ENCODE measurements at places on chromosomes 4 and X. TPM values are rescaled to one million over a fixed set of nuclear protein-coding genes. Genes with fewer than 3 reads are reported as not detected.

DNA sequence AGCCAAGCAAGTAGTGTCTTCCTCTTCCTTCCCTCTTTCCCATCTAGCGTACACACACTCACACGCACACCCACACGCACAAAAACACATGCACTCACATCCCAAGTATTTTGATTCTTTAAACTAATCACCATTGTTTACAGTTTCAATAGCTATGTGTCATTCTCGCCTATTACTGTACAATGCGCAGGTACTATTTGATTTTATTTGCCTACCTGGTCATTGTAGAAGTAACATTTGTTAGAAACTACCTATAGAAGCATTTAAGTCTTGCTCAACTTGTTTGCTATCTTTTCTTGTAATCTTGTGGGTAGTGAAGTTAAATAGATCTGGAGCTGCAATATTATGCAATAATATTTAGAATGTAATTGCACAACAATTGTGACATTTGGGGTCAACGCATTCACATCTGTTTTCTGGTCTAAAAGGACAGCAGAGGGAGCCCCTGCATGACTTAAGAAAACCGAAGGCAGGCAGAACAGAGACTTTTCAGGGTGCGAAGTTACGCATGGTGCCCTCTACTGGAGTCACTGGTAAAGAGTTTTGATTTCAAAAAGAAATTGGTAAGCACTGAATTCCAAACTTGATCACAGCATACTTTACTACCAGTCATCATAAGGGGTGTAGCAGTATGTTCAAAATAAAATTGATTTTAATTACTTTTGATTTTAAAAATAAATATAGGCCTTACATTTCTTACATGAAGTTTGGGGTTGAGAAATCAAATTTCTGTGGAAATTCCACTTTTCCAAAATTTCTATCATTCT, 503.3 kb upstream of the FAM241A start:
- H3K4me1 ChIP-seq: no peaks in the 10 kb centered on the region
- peak; percentile 82 for DNase-seq
- no peaks in the 10 kb centered on the region for H3K27me3 ChIP-seq
- H3K36me3 ChIP-seq: no peaks in the 10 kb centered on the region

DNA sequence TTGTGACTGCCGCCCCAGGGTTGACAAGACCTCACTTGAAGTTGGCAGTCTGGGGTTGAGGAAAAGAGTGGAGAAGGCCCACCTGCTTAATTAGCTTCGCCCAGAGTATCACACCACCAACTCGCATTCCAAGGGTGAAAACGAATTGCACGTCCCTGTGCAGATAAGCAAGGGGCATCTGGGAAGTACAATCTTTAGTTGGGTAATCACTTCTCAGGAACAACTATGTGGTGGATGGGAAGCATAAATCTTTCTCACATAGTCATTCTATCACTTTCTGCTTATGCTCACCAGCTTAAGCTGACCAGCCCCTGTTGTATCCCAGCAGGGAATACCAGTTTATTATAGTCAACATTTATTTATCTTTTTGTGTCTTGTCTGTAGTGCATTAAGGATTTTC, 14.3 kb downstream of the SPCS3 start:
- no peak overlapping the region for H3K4me3 ChIP-seq
- H3K27ac ChIP-seq: no peak overlapping the region
- no peak for DNase-seq
- H3K27me3 ChIP-seq: no peaks in the 10 kb centered on the region

GRCh38 chr4:84726356-84726755, 143.4 kb downstream of the CDS1 start:
- no peaks in the 10 kb centered on the region for H3K27me3 ChIP-seq
- no peak for DNase-seq
- no peaks in the 10 kb centered on the region for H3K4me1 ChIP-seq

- H3K27ac ChIP-seq: no peak overlapping the region
- DNase-seq: no peak
- no peak overlapping the region for H3K4me3 ChIP-seq
- no peaks in the 10 kb centered on the region for H3K4me1 ChIP-seq
- H3K27me3 ChIP-seq: no peaks in the 10 kb centered on the region
These were observed 24.6 kb downstream of the ADGRG4 start for GRCh38 chrX:136325377-136325776.

- no peak overlapping the region for H3K4me3 ChIP-seq
- H3K27ac ChIP-seq: no peak overlapping the region
- H3K36me3 ChIP-seq: no peaks in the 10 kb centered on the region
- peaks cover 20% of the 10 kb centered on the region for H3K4me1 ChIP-seq
- DNase-seq: no peak
These were observed 21.2 kb downstream of the FGFBP1 start for GRCh38 chr4:15917297-15917696.

DNA sequence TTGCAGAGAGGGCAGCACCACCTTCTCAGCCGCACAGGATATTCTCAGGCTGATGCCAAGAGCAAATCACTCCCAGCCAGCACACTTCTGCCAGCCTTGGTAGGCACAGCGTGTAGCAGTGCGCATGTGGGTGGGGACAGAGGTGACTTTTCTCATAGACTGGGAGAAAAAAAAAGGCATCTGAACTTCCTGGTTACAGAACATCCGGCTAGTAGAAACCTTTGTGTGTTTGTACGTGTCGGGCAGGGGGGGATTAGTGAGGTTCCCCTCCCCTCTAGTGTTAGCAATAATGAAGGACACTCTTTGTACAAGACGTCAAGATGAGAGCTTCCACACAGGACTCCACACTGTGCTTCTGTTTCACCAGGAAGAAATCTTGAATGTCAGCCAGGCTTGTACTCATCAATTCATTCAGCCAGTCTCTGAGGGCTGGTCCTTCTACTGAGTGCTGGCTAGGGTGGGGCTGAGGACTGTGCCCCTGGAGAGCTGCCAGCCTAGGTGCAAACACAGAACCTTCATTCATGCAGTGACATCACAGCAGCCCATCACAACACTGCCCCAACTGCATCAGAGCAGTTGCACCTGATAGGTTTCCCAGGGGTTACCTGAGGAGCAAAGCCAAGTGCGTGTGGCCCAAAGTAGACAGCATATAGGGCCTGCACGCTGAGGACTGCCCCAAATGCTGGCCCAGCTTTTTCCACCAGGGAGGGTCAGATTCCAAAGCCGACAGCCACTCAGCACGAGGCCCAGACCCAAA, 34.7 kb downstream of the SLC25A5 start:
- peaks cover 9% of the 10 kb centered on the region for H3K4me1 ChIP-seq
- H3K27ac ChIP-seq: peak overlapping the region; percentile 31
- no peaks in the 10 kb centered on the region for H3K27me3 ChIP-seq
- no peak overlapping the region for H3K4me3 ChIP-seq
- peak; percentile 24 for DNase-seq
- no peaks in the 10 kb centered on the region for H3K36me3 ChIP-seq

The PRSS12 gene
- 6.6 TPM for polyA plus RNA-seq

GRCh38 chr4:159075531-159075932, 27.3 kb upstream of the RAPGEF2 start:
- no peak overlapping the region for H3K4me3 ChIP-seq
- no peak overlapping the region for H3K27ac ChIP-seq
- no peaks in the 10 kb centered on the region for H3K4me1 ChIP-seq
- DNase-seq: no peak

DNA sequence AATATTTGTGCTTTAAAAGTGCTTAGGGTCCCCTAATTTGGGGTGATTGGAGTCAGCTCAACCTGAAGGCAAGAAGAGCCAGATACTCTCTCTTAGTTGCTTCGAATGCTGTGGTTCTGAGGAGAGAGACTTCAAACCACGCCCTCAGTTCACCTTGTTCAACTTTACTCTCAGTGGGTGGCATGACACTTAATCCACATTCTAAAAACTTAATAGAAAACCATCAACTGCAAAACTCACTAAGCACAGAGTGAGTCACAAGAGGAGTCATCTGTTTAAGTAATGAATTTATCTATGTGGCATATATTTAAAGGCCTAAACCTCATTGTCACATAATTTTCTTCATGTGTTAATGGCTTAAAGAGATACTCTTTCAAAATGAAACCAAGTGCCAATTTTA, 99.5 kb upstream of the SLC4A4 start:
- no peaks in the 10 kb centered on the region for H3K36me3 ChIP-seq
- no peak for DNase-seq
- no peaks in the 10 kb centered on the region for H3K4me1 ChIP-seq
- H3K4me3 ChIP-seq: no peak overlapping the region
- H3K27me3 ChIP-seq: no peaks in the 10 kb centered on the region

The JAKMIP1 gene
- polyA plus RNA-seq: not detected

DNA sequence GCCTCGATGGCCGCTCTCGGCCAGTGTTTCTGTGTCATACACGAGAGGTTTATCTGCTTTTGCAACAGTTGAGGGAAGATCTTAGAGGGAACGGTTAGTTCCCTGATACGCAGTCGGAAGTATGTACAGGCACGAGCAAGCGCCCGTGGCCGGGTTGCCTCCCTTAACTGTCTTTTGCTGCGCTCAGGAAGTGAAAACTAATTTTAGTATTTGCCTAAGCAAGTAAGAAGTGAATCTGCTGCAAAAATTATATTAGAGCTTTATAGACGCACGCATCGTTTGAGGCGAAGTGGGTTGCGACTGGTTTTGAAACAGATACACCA, 695 bp downstream of the MTM1 start:
- peak overlapping the region; percentile 91 for H3K27ac ChIP-seq
- no peaks in the 10 kb centered on the region for H3K27me3 ChIP-seq
- no peaks in the 10 kb centered on the region for H3K36me3 ChIP-seq

The UCP1 gene
- not detected for polyA plus RNA-seq

DNA sequence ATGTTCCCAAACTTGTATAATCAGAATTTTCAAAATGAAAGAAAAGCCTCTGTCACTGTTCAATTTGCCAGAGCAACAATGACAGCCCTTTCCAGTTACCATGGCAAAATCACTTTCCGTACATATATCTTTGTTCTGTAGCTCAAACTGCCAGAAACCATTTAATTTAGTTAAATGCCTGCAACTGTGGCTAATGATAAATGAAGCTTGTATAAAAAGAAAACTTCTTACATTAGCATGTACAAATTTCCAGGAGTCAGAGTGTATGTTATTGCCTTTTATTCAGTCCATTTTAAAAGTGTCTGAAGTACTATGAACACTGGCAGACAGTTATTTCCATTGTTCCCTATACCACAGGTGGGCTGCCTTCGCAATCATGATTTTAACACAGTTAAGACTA, 30.3 kb downstream of the ARAP2 start:
- H3K4me1 ChIP-seq: no peaks in the 10 kb centered on the region
- no peak for DNase-seq
- H3K36me3 ChIP-seq: no peaks in the 10 kb centered on the region
- H3K27ac ChIP-seq: no peak overlapping the region

- H3K4me1 ChIP-seq: no peaks in the 10 kb centered on the region
- no peak for DNase-seq
- no peaks in the 10 kb centered on the region for H3K27me3 ChIP-seq
- no peaks in the 10 kb centered on the region for H3K36me3 ChIP-seq
These were observed 300.5 kb downstream of the OPHN1 start for GRCh38 chrX:68132749-68133148.

The AFF2 gene
- not detected for polyA plus RNA-seq

DNA sequence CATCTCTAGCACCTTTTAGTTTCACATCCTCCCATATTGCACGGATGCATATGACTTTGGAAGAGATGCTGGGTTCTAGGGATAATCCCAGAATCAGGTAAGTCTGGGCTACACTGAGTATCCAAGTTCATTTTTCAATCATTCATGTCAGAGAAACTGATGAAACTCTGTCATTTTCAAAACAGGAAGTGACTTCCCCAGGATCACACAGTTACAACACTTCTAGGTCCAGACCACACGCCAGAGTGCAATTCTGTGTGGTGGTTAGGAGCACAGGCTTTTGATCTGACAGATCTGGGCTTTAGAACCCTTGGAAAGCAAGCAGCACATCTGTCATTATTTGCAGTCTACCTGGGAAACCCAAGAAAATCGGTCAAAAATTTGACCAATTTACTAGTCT, 52.1 kb upstream of the CDKN2AIP start:
- no peak overlapping the region for H3K4me3 ChIP-seq
- H3K27me3 ChIP-seq: no peaks in the 10 kb centered on the region
- no peaks in the 10 kb centered on the region for H3K36me3 ChIP-seq

GRCh38 chr4:109131559-109131958, 170.9 kb downstream of the COL25A1 start:
- H3K27ac ChIP-seq: no peak overlapping the region
- no peaks in the 10 kb centered on the region for H3K4me1 ChIP-seq
- no peaks in the 10 kb centered on the region for H3K27me3 ChIP-seq
- no peaks in the 10 kb centered on the region for H3K36me3 ChIP-seq
- H3K4me3 ChIP-seq: no peak overlapping the region
- DNase-seq: no peak

The SPRY1 gene
- polyA plus RNA-seq: 5.5 TPM

- H3K36me3 ChIP-seq: peaks cover 9% of the 10 kb centered on the region
- H3K27me3 ChIP-seq: no peaks in the 10 kb centered on the region
- DNase-seq: no peak
- H3K4me1 ChIP-seq: peaks cover 14% of the 10 kb centered on the region
- peak overlapping the region; percentile 3 for H3K27ac ChIP-seq
These were observed 2.6 kb downstream of the HCCS start for GRCh38 chrX:11113731-11114130.

The HERC6 gene
- 8.5 TPM for polyA plus RNA-seq

DNA sequence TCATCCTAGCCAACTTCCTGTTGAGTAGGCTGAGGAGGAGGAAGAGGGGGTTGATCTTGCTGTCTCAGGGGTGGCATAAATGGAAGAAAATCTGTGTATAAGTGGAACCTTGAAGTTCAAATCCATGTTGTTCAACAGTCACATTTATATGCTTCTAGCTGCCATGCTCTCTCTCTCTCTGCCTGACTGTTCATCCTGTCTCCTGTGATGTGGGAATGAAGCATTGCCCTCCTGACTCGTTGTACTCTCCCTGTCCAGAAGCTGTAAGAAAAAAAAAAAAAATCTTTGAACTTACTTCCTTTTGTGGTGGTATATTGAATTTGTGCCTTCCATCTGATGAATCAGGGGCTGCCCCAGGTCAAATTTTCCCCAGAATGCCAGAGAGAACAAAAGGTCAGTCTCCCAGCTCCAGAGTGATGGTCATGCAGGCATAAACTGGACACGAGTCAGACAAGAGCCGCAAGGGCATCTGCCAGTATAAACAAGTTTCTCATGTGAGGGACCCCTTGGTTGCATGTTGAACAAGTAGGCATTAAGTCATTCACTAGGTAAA, 257.0 kb downstream of the IDS start:
- DNase-seq: no peak
- no peak overlapping the region for H3K4me3 ChIP-seq
- H3K27ac ChIP-seq: no peak overlapping the region
- no peaks in the 10 kb centered on the region for H3K4me1 ChIP-seq
- no peaks in the 10 kb centered on the region for H3K27me3 ChIP-seq

DNA sequence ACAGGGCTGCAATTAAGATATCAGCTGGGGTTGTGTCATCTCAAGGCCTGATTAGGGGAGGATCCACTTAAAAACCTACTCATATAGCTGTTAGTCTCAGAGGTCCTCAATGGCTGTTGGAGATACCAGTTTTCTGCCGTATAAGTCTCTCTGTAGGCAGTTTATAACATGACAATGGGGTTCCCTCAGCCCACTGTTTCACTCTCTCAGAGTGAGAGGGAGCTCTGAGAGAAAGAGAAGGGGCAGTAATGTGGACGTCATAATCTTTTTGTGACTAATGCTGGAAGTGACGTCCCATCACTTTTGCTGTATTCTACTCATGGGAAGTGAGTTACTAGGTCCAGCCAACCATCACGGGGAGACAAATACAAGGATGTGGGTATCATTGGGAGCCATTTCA, 70.3 kb downstream of the STIM2 start:
- no peaks in the 10 kb centered on the region for H3K4me1 ChIP-seq
- no peaks in the 10 kb centered on the region for H3K27me3 ChIP-seq
- no peak for DNase-seq
- no peak overlapping the region for H3K4me3 ChIP-seq
- H3K36me3 ChIP-seq: no peaks in the 10 kb centered on the region

All from sigmoid colon (tissue), 7 donors.